ENCODE measurements at places on chromosomes 7 and 10.

- peak; percentile 78 for DNase-seq
Measured at GRCh38 chr10:82742478-82742877, 867.5 kb downstream of the NRG3 start.

GRCh38 chr7:85805656-85806055 lies 618.8 kb upstream of the SEMA3D start:
- no peak for DNase-seq

DNA sequence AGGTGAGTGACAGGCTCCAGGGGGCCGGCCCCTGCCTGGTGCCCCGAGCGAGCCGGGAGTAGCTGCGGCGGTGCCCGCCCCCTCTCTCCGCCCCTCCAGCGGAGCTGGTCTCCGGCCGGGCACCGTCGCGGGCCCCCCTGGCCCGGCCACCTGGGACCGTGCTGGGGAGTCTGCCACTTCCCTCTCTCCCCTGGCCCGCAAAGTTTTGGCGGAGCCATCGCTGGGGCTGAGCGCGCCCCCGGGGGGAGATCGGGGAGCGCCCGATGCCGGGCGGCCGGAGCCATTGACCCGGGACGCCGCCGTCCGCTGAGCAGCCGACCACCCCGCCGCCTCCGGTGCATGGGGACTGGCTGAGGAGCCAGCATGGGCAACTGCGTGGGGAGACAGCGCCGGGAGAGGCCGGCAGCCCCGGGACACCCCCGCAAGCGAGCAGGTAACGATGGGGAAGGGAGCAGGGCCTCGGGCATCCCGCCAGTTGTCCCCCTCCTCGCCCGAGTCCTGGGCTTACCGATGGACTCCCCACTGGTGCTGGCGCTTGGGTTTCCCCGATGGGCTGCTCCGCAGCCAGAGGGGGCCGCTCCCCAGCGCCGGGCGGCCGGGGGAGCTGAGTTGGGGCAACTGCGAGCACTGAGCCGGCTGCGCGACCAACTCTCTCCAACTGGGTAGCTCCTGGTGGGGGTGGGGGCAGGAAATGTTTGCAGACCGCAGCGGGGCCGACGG lies at the start of gene UBTD1:
Gene UBTD1 (plus strand): TSS at position 84 of the 720 bp plus-strand sequence. CDS start 280 bp downstream, at position 364.
- peak; percentile 56 for DNase-seq

GRCh38 chr10:101563007-101563406 lies 25.1 kb downstream of the POLL start:
- no peak for DNase-seq

- no peak for DNase-seq
Measured at GRCh38 chr10:26950934-26951333, 90.2 kb upstream of the ABI1 start.

DNA sequence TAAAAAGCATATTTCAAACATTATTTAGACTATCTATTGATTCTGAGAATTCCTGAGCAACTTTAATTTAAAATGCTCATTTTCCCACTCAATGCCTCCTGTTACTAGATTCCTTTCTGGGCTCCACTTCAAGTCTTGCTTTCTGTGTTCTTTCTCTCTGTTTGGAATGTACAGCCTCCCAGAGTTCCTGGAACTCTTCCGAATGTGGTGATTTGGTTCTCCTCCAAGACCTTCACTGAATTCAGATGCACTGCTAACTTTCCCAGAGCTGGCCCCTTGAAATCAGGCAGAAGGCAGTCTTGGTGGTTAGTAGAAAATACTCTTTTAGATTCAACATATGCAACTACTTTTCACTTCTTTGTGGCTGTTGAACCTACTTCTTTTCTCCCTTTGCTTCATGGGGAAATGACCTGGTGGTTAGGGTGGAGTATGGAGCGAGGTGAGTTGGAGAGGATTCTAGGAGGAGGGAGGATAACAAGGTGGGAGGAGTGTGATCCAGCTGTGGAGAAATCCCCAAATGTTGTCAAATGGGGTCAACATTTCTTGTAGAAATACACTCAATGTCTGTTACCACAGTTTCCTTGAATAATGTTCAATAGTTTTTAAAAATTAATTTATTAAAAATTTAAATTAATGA lies 27.9 kb upstream of the CCDC7 start:
- DNase-seq, result peak; percentile 98

GRCh38 chr7:39838326-39838725 lies 111.7 kb upstream of the CDK13 start:
- DNase-seq, result peak; percentile 8

- DNase-seq, result no peak
Measured at GRCh38 chr10:126394948-126395347, 6.7 kb upstream of the ADAM12 start.

DNA sequence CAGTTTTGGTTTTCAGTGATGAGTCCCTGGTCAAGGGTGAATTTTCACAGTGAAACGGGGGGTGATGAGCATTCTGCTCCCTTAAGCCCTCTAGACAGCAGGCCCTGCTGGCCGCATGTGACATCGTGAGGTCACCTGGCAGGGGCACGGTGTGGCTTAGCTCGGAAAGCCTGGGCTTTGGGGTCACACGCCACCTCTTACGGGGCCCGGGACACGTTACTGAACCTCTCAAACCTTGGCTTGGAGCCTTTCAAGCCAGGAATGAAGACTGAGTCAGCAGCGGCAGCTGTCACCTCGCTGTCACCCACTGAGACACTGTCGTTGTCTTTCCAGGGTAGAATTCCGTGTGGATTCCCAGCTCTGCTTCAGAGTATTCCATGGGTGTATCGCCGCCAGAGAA lies 4.1 kb downstream of the GET4 start:
- no peak for DNase-seq

GRCh38 chr7:17046666-17047065 lies 164.9 kb upstream of the AGR3 start:
- no peak for DNase-seq

DNA sequence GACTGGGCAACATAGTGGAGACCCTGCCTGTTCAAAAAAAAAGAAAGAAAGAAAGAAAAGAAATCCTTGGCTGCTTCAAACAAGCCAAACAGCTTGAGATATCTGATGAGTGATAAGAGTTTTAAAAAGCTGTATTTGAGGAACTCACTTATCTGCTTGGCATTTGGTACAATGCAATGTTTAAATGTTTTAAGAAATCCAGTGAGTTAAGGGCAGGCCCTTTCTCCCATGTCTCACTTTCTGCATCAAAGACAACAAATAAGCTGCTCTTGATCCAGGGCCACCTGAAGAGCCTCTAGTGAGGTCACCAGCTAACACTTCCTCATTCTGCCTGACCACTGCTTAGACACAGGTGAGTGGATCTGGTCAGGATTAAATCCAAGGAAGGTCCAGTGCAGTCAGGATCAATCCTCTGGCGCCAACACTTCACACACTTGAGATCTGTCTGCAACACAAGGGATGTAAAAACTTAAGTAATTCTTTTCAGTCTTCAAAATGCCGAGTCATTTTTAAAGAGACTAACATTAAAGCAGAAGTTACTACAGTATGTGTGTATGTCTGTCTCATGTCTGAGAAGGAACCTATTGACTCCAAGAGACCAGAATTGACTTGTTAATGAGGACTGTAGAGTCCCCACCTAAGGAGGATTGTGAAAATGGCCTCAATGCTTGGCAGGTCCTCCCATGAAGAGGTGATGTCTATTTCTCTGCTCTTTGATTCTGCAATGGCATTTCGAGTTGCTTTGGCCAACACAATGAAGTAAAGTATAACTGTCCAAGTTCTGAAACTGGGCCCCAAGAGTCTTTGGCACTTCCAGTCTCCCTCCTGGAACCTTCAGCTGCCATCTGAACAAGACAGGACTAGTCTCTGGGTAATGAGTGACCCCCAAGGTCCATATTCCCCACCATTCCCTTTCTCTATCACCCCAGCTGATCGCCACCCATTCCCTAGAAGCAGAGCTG lies 43.1 kb downstream of the CREB3L2 start:
- DNase-seq, result no peak

GRCh38 chr7:117124591-117125220 lies 171.4 kb downstream of the ST7 start:
- DNase-seq, result peak; percentile 91

GRCh38 chr7:93232673-93233018 lies 480 bp downstream of the VPS50 start:
- DNase-seq, result no peak

GRCh38 chr10:112201334-112201733 lies 17.8 kb upstream of the GPAM start:
- DNase-seq, result no peak

- DNase-seq, result peak; percentile 31
Measured at GRCh38 chr10:69786791-69787190, 14.9 kb upstream of the COL13A1 start.

- DNase-seq, result peak; percentile 57
Measured at GRCh38 chr7:45574669-45575500, 717 bp downstream of the ADCY1 start.

- DNase-seq, result no peak
Measured at GRCh38 chr10:58003945-58004344, 263.7 kb downstream of the IPMK start.

- peak; percentile 39 for DNase-seq
Measured at GRCh38 chr10:115432188-115432819, 339.1 kb downstream of the ATRNL1 start.

DNA sequence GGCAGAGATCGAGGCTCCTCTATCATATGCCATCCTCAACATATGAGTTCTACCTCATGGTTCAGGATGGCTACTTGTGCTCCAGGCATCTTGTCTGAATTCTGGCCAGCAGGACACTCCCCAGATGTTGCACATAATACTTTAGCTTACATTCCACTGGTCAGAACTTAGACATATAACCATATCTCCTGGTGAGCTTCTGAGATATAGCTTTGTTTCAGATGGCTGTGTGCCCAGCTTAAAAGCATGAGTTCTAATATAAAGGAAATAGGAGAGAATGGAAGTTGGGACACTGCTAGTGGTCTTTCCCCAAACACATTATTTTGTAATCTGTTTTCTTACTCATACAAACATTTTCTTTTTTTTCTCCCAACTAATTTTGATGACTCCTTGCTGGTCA lies 50.8 kb upstream of the IFRD1 start:
- peak; percentile 63 for DNase-seq

DNA sequence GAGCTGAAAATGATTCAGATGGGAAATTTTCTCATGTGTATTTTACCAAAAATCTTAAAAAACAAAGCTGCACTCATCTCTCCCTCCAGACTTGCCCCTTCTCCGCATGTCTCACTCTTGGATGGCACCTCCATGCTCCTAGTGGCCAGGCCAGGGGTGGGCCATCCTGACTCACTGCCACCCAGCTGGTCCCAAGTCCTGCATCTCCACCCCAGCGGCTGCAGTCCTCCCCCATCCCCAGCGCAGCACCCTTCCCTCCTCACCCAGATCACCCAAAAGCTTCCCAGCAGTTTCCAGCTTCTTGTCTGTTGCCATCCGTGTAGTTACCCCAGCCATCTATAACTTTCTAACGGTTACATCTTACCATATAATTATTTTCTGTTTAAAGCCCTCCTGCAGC lies 53.0 kb upstream of the INSIG1 start:
- DNase-seq, result no peak

- DNase-seq, result no peak
Measured at GRCh38 chr7:105218939-105219770, 169.6 kb downstream of the SRPK2 start.

GRCh38 chr7:47826754-47827153 lies 121.5 kb downstream of the PKD1L1 start:
- peak; percentile 55 for DNase-seq

DNA sequence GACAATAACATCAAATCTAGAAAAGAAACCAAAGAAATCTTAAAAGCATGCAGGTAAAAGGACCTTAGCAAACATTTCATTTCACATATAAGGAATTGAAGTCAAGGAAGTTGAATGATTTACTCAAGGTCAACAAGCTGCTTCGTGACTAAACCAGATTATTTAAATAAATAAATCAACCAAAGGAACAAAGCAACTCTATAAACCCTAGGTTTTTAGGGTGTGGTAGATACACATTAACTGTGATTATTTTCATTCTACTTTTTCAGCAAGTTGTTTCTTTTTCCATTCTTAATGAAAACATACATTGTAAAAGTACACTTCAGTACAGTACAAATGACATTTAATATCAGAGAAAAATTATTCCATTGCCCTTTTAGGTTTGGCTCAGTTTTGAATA lies 382.0 kb upstream of the STEAP1 start:
- no peak for DNase-seq

DNA sequence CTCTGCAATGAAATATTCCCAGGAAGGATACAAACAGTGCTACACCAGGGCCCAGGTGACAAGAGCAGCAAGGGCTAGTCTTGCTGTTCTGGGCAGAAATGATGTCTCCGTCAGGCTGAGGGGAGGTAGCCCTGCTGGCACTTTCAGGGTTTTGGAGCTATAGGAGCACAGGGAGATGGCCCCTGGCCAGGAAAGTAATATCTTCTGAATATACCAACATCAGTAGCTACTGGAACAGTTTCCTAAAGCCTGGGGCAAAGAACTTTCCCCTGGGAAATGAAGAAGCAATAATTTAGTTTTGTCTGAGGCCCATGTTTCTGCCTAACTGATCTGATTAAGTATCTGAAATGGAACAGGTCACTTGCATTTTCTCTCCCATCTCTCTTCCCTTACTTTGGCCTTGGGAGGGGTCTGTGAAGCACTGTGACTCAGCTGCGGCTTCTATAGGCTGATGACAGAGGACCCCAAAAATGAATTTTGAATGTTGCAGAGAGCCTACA lies 489.1 kb upstream of the PODXL start:
- no peak for DNase-seq

GRCh38 chr10:72061491-72061890 lies 26.9 kb downstream of the SPOCK2 start:
- DNase-seq, result no peak

Measured in fibroblast of skin of abdomen (primary cell).